ENCODE measurements at places on chromosomes 11 and 22.

DNA sequence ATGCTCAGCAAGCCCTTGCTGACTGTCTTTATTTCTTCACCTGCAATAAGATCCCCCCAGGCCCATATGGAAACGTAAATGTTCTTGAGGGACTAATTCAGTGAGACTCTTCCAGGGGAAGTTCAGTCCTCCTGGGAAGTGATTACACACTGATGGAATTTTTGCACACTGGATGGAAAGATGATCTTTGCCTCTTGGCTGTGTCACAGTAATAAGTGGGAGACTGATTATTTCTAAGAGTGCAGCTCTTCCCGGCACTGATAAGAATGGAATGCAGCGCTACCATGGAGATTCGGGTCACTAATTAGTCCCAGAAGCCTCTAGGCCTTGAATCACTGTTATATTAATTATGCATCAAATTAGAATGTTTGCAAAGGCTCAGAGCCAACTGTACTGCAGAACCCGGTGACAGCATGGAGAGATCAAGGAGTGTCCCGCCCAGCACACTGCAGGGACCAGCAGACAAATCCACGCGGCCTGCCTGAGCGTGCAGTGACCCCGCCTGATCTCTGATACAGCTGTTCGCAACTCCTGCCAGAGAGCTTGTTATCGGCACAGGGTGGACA lies 178.3 kb downstream of the SNX19 start:
- DNase-seq, result peak; percentile 89

DNA sequence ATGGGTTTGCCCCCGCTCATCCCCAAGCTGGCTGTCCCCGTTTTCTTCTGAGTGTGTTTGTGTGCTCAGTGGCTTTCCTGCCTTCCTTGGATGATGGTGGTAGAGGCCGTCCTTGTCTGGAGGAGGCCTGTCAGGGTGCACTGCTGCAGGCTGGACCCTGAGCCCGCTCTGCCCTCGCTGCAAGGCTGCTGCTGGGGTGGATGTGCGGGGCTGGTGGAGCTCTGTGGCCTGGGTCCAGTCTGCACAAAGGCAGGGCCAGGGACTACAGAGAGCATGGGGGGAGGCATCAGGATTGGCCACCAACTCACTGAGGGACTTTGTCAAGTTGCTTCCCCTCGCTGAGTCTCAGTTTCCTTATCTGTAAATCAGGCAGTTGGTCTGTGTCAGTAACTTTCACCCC lies 275.0 kb downstream of the KIRREL3 start:
- no peak for DNase-seq

DNA sequence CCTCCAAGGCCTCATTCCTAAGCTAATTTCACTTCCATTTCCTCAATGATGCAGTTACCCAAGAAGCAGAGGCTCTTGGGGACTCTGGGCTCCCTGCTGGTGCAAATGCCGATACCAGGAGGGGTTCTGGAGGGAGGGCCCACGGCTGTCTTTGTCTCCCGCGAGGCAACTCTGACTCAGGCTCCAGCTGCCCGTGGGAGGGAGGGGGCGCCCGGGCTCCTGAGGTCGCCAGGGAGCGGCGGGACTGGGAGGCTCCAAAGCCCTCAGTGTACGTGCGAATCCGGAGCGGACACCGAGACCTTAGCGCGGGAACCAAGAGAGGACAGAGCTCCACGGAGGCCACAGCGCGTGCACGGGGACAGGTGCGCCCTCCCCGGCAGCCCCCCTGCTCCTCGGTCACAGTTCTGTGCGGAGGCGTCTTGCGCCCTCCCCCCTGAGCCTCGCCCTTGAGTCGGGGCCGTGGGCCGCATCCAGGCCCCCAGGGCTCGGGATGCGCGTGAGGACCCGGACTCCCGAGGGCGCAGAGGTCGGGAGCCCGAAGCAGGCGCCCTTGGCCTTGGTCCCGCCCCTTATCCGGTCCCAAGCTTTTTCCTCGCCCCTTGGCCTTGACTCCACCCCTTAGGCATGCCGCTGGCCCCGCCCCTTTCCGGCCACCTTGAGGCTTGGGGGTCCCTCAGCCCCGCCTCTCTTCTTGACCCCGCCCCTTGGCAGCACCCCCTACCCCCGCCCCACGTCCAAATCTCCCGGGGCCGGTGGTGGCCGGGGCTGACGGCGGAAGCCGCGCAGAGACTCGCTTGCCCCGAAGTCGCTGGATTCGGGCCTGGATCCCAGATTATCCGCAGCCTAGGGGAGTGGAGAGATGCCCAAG lies 4.7 kb upstream of the SHISA8 start:
- DNase-seq, result no peak

DNA sequence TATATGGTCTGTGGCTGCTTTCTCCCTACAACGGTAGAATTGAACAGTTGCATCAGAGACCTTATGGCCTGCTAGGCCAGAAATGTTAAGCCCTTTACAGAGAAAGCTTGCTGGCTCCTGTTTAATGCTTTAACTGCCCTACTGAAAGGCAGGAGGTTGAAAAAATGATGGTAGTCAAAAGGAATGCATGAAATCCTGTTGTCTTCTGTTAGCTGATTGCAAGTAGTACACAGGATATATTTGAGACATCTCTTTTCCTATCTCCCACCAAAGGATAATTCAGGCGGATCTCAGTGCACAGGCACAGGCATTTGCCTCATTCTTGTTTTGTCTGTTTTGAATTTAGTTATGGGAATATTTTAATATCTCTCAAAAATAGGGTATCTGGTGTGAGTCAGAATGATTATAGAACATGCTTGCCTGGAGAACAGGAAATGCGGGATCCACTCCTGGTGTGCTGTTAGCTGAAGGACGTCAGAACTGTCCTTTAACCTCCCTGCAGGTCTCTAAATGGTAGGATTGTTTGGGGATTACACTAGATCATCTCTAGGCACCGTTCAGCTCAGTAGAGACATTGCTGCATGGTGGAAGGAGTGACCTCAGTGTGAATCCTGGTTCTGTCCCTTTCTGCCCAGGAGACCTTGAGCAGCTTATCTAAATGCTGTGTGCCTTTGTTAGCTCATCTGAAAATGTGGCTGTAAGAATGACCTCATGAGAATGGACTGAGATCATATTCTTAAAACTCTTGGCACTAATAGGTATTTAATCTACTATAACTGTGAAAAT lies 49.5 kb downstream of the PACS1 start:
- peak; percentile 73 for DNase-seq

DNA sequence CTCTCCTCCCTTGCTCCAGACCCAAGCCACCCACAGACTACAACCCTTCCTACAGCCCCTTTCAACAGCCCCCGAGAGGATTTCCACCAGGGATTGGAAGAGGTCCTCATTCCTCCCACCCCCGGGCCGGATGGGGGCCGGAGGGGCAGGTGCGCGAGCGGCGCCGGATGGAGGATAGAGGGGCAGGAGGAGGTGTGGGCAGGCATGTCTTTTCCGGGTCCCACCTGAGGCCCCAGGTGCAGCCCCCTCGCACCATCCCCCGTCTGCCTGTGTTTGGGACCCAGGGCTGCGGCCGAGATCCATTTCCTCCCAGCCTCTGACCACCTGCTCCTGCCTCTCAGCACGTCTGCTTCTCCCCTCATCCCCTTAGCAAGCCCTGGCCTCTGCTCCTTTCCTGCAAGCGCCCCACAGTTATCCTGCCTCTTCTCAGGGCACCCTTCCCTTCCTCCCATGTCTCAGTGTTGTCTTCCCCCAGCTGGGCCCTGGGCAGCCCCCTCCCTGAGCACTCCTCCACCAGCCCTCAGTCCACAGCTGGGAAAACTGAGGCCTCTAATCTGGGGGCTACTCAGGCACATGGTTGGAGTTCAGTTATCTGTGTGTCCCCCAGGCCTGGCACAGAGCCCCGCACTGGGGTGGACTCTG lies 19.3 kb upstream of the CBX7 start:
- no peak for DNase-seq

Data from HFFc6 (cell line).